Right atrium auricular region (tissue), 2 donors: ENCODE measurements at places on chromosomes 11 and 22.
A peak's percentile ranks its signal among the peaks of the same experiment; 100 is the strongest.

DNA sequence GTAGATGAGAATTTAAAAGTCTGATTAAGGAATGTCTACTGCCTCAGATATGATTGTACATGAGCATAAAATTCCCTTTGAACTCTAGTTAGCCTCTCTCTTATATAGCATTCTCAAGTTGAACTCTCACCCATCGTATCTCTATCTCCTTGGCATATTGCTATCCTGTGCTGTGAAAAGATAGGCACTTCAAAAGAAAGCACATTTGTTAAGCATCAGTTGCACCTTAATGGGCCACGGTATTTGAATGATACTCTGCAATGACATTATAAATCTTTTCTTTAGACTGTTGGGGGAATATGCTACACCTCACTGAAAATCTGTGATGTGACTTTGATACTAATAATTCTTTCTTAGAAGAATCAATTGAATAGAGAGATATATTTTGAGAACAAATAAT, 570.7 kb downstream of the JRKL start:
- DNase-seq, result no peak

GRCh38 chr11:41779401-41779960, 320.0 kb upstream of the LRRC4C start:
- no peak for DNase-seq

GRCh38 chr22:27668828-27669797, 132.4 kb downstream of the MN1 start:
- DNase-seq, result peak; percentile 90

DNA sequence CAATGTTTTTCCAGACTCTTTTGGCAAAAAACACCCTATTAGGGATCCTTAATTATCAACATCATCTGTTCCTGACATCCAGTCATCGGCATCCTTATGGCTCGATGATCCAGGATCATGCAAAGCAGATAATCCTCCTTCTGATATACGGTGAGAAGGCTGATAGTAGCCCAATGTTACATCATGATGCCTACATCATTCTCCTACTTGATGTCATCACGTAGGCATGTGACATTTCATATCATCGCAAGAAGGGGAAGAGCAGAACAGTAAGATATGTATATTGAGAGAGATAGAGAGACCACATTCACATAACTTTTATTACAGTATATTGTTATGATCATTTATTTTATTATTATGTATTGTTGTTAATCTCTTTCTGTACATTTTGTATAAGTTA, 168.6 kb downstream of the ADAMTS15 start:
- no peak for DNase-seq

- no peak for DNase-seq
These were observed 2.1 kb upstream of the PIK3C2A start for GRCh38 chr11:17209939-17210245.

GRCh38 chr11:10305262-10305963, 540 bp downstream of the ADM start:
- DNase-seq, result no peak

GRCh38 chr22:46047841-46048595, 71.1 kb upstream of the WNT7B start:
- no peak for DNase-seq

GRCh38 chr11:7971846-7972245, 6.6 kb upstream of the NLRP10 start:
- DNase-seq, result no peak

- no peak for DNase-seq
These were observed 60.9 kb downstream of the LRP5 start for GRCh38 chr11:68373189-68373814.

- no peak for DNase-seq
These were observed 77.8 kb downstream of the SFI1 start for GRCh38 chr22:31574055-31574670.

GRCh38 chr11:23569134-23569533, 708.9 kb upstream of the CCDC179 start:
- DNase-seq, result no peak

- no peak for DNase-seq
These were observed 16.7 kb upstream of the LRRC10B start for GRCh38 chr11:61491736-61492395.

DNA sequence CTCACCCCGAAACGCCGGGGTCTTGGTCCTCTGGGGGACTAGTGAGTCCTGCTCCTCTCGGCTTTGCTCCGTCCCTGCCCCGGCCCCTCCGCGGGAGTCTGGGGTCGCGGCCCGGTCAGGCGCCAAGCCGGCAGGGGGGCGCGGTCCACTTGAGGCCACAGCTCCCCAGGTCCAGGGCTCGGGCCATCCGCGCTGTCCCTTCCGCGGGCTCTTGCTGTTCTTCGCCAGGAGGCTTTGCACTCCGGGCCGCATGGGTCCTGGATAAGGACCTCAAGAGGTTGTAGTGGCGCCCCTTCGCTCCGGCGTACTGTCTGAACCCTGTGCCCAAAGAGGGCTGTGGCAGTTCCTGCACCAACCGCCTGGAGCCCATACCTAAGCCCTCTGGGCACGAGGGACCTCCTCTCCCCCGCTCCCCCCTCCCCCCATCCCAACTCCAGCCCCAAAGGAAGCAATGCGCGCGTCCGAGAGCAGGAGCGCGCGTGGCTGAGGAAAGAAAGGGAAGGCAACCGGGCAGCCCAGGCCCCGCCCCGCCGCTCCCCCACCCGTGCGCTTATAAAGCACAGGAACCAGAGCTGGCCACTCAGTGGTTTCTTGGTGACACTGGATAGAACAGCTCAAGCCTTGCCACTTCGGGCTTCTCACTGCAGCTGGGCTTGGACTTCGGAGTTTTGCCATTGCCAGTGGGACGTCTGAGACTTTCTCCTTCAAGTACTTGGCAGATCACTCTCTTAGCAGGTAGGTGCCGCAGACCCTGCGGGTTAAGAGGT, at the start of gene ADM:
Gene ADM, plus strand, starts transcription at position 579 of the 767 bp plus-strand sequence. CDS start 628 bp downstream, outside the sequence.
- DNase-seq, result peak; percentile 94

GRCh38 chr11:123460012-123460700, 30.1 kb downstream of the GRAMD1B start:
- DNase-seq, result no peak

GRCh38 chr11:73509188-73509587, 88.7 kb downstream of the FAM168A start:
- no peak for DNase-seq

GRCh38 chr11:69094111-69094914, 45.6 kb downstream of the TPCN2 start:
- no peak for DNase-seq
